Cardiac muscle cell (in vitro differentiated cells and primary cell): ENCODE measurements at places on chromosomes 7 and 10. TPM values are rescaled to one million over a fixed set of nuclear protein-coding genes. Genes with fewer than 3 reads are reported as not detected.
A peak's percentile ranks its signal among the peaks of the same experiment; 100 is the strongest.

DNA sequence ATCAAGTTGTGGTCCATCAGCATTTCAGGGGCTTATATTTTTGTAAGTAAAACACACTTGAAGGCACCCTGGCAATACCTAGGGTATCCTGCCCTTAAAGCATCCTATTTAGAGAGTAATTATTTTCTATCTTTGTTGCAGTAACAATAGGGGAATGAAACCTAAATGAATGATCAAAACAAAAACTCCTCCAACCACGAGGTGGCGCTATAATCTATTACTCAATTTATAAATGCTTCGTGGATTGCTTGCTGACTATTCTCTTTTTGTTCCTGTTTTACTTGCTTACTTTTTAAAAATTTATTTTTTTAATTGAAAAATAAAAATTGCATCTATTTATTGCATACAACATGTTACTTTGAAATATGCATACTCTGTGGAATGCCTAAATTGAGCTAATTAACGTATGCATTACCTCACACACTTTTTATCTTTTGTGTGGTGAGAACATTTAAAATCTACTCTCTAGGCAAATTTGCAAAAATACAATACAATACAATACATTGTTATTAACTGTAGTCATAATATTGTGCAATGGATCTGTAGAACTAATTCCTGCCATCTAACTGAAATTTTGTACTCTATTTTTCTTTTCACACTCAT is 147.7 kb upstream of the BMPER start:
- DNase-seq, result peak; percentile 74

DNA sequence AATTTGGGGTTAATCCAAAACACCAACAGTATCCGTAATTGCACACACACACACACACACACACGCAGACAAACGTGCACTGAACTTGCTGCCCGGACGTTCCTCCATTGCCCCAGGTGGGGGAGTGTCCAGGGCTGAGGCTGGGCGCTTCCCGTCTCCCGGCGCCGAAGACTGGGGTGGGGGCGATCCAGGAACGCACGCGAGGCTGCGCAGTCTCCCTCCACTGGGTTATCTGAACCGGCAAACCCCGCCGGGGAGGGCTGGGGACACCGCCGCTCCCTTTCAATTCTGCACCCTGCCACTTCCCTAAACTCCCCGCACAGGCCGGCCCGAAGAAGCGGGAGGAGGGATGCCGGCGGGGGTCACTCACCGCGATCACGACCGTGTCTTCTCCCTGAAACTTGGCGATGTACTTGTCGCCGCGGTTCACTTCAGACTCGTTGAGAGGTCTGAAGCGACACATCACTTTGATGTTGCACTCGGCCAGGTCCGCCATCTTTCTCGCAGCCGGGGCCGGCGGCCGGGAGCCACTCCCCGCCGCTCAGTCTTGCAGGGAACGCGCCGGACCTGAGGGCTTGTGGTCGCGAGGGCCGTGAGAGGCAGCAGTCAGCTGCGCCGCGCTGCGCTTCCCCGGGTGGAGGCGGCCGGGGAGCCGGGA is 618 bp downstream of the KIF5B start:
- DNase-seq, result peak; percentile 69

GRCh38 chr10:17622061-17622460 is 4.9 kb upstream of the HACD1 start:
- DNase-seq, result no peak

DNA sequence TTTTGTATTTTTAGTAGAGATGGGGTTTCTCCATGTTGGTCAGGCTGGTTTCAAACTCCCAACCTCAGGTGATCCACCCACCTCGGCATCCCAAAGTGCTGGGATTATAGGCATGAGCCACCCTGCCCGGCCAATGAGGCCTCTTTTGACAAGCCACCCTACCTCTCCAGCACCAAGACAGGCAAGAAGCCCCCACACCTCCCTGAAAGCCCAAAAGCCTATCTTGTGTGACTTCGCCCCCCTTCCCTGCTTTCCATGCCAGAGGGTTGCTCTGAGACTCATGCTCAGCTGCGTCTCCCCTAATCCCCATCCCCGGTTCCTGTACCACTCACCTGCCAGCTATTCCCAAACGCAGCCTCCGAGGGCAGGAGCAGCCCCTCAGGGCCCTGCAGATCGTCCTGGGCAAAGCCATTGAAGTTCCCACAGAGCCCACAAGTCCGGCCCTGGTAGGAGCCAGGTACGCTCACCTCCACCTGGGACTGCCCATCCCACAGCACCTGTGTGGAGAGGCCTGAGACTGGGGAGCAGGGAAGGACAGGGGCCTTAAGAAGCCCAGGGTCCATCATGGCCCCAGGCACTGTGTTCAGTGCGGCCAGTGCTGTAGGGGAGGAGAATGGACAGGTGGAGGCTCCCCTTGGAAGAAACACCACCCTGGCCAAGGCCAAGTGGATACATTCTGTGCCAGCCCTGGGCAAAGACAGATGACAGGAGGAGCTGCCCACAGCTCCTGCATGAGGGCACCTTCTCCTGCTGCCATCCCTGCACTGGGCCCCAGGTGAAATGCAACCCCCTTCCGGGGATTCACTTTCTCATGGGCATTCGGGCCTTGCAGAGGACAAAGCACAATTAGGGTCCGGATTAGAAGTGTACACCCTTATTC is 15.8 kb downstream of the ATP6V1F start:
- DNase-seq, result no peak

GRCh38 chr7:22027475-22027874 is 81.8 kb upstream of the CDCA7L start:
- DNase-seq, result no peak

DNA sequence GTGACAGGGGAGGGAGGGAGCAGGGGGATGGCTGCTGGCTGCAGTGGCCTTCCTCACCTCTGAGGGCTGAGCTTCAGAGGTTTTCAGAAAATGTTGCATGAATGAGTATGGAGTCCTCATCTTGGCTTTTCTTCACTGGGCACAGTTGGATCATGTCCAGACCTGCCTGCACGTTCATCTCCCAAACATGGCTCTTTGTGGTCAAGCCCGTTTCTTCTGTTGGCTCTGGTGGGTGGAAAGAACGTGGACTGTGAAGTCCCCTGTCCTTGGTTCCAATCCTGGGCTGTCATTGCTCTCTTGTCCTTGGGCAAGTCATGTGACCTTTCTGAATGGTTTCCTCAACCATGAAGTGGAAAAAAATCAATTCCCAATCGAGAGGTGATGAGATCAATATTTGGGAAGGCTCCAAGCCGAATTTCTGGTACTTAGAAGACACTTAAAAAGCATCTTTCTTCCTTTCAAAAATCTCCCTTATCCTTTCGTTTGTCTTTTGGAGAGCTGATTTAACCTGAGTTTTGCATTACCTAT is 34.5 kb downstream of the TSPAN14 start:
- DNase-seq, result no peak

GRCh38 chr10:122161795-122162194 is 109.3 kb upstream of the BTBD16 start:
- no peak for DNase-seq

GRCh38 chr7:42453931-42454361 is 216.9 kb upstream of the GLI3 start:
- DNase-seq, result no peak

- DNase-seq, result no peak
Measured at GRCh38 chr7:6419310-6419773, 28.4 kb downstream of the DAGLB start.

GRCh38 chr7:105707381-105707780 is 126.1 kb upstream of the EFCAB10 start:
- DNase-seq, result no peak

GRCh38 chr7:128454808-128455542 is 703 bp upstream of the HILPDA start:
- peak; percentile 80 for DNase-seq

- no peak for DNase-seq
Measured at GRCh38 chr7:132435016-132435990, 141.0 kb downstream of the PLXNA4 start.

- DNase-seq, result no peak
Measured at GRCh38 chr10:24006741-24007140, 202.2 kb upstream of the KIAA1217 start.

The IL6 gene
- total RNA-seq, result not detected in 2 replicates

The SFTPD gene
- total RNA-seq, result 0.15 and 1.1 TPM in 2 replicates

The GNGT1 gene
- not detected in 2 replicates for total RNA-seq

The SYT15 gene
- total RNA-seq, result 0.27 and 1.1 TPM in 2 replicates

The ALOX5 gene
- 0.06 and 1.4 TPM in 2 replicates for total RNA-seq
